ENCODE measurements at places on chromosomes 7 and 10. TPM values are rescaled to one million over a fixed set of nuclear protein-coding genes. Genes with fewer than 3 reads are reported as not detected.

TCAF1 gene
- total RNA-seq, result 25.6 TPM

CALML5 gene
- total RNA-seq, result not detected

ANKRD61 gene
- total RNA-seq, result not detected

GDF2 gene
- total RNA-seq, result not detected

ITPRID1 gene
- total RNA-seq, result not detected

EN2 gene
- total RNA-seq, result not detected

CTAGE8 gene
- 3.7 TPM for total RNA-seq

Data from hair follicular keratinocyte (primary cell).